ENCODE measurements at places on chromosomes 6 and 20.
A peak's percentile ranks its signal among the peaks of the same experiment; 100 is the strongest.

- DNase-seq = no peak
Measured at GRCh38 chr20:6683021-6683977, 84.2 kb upstream of the BMP2 start.

DNA sequence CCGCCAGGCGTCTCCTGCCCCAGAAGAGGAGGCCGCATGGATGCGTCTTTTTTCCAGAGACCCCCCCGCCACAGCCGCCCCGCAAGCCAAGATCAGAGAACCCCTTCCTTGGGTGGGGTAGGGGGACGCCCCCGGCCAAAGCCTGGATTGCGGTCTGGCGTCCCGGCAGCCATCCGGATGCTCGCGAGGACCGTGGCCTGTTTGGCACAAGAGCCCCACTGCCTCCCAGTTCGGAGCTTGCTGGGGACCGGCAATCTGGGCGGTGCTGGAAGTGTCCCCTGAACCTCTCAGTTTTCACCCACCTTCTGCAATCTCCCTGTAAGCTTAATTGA lies 924 bp downstream of the FAM162B start:
- DNase-seq = no peak

DNA sequence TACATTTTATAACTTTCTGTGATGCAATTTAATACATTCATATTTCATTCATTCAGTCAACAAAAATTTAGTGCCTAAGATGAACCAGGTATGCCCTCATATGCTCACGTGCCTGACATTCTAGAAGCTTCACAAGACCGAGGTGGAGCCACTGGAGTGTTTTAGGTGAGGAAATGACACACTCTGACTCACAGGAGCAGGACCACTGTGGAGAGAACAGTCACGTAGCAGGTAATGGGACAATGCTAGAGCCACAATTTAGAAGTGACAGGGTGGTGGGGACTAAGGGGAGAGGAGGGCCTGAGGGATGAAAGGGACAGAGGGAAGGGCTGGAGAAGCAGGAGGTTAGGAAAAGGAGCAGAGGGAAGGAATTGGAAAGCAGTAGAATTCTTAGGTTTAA lies 17.6 kb upstream of the HLA-A start:
- no peak for DNase-seq

GRCh38 chr6:159935065-159935464 lies 33.8 kb upstream of the IGF2R start:
- no peak for DNase-seq

- DNase-seq = peak; percentile 33
Measured at GRCh38 chr6:26250698-26251044, 114.3 kb upstream of the BTN3A2 start.

- DNase-seq = no peak
Measured at GRCh38 chr20:51953731-51954340, 151.5 kb upstream of the SALL4 start.

- peak; percentile 62 for DNase-seq
Measured at GRCh38 chr6:16723826-16724225, 37.4 kb downstream of the ATXN1 start.

DNA sequence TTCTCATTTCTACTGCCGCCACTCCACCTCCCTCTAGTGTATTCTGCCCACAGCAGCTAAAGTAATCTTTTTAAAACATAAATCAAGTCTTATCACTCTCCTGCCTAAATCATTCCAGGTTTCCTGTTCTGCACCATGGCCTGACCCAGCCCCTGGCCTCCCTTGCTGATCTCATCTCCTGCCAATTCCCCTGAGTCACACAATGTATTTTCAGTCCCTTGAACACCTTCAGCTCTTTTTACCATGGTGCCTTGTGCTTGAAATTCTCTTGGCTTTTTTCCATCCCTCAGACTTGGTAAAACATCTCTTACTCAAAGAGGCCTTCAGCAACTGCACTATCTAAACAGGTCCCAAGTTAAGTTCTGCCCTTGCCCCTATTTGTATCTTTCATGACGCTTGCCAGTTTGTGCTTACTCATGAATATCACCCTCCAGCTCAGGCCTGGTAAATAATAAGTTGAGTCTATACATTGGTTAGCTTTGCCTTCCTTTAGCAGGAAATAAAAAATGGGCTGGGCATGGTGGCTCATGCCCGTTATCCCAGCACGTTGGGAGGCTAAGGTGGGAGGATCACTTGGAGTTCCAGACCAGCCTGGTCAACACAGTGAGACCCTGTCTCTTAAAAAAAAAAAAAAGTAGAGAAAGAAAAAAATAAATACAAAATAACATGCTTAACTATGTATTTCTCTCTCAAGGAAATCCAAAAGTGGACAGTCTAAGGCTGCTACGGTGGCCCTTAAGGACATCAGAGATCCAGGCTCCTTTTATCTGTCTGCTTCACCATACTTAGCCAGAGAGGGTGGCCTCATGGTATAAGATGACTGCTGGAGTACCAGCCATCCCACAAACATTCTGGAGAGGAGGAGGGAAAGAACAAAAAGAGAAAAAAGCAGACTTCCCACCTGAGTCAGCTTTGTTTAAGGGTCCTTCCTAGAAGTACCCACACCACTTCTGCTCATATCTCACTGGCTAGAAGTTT lies 62.2 kb downstream of the ARFGEF2 start:
- DNase-seq = no peak

DNA sequence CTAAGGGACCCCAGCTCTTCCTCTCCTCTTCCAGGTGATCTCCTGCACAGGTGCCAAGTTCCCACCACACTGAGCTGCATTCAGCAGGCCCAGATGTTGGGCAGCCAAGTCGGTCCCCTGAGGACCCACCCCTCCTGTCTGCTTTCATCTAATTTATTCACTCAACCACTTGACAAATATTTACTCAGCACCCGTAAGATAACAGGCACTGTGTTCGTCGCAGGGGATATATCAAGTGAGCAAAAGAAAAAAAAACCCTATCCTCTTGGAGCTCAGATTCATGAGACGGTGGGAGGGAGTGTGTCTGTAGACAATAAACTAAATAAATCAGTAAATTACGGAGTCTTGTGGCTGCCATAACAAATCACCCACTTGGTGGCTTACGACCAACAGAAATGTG lies 143.6 kb downstream of the MRPL14 start:
- no peak for DNase-seq

DNA sequence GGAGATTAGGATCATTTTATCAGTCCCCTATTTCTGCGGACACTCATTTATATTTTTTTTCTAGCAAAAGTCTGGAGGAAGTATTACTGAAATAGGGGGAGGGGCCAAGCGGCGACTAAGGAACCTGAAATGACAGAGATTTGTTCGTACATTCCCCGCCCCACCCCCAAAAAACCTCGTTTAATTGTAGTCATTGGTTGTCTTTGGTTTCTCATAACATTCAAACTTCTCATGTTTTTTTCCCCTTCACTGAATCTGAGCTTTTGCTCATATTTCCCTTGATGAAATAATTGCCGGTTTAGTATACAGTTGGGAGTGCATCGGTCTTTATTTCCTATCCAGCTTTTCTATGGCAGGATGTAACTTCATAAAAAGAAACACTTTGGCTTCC lies 768 bp upstream of the FYN start:
- peak; percentile 76 for DNase-seq

GRCh38 chr6:3764516-3765335 lies 13.2 kb upstream of the PXDC1 start:
- no peak for DNase-seq

DNA sequence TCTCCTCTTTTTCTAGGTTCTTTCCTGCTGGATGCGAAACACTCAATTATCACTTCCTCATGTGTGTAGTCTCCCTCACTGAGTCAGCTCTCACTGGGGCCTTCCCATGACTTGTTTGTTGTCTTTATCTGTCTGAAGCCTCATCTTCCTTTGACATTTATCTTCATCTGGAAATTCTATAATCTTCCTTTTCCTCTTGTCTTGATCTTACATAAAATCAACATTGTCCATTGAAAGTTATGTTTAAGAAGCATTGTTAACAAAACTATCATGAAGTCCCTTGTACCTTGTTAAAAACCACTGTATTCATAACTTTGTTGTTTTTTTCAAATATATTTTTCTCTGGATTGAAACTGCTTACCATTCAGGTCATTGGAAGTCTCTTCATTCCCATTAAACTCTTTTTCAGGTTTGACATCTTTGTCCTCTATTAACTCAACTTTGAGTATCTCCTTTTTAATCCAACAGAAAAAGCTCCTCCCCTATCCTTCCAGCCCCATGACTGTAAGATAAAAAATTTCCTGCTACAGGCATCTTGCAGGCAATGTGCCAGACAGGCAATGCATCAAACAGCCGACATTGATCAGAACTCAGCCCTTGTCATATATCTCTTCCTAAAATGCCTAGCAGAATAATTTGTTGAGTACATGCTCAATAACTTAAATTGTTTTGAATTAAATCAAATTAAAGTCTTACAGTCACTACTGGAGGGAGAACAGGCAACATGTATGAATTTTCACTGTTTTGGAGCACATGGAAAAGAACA lies 34.8 kb downstream of the MYLIP start:
- DNase-seq = no peak

- DNase-seq = no peak
Measured at GRCh38 chr20:48332555-48332954, 495.2 kb downstream of the PREX1 start.

DNA sequence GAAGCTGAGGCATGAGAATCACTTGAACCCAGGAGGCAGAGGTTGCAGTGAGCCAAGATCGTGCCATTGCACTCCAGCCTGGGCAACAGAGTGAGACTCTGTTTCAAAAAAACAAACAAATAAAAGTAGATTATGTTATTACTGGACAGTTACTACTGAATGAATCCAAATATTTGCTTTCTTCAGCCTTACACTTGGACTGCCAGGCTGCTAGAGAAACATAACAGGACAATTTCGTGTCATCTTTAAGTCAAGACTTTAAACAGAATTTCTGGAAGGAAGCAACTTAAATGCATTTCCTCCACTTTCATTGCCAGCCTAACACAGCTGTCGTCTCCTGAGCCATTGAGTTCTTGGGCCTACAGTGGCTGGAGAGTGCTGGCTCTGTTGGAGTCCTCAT lies 42.0 kb upstream of the PRIM2 start:
- no peak for DNase-seq

GRCh38 chr6:152669895-152670294 lies 27.8 kb upstream of the MYCT1 start:
- no peak for DNase-seq

DNA sequence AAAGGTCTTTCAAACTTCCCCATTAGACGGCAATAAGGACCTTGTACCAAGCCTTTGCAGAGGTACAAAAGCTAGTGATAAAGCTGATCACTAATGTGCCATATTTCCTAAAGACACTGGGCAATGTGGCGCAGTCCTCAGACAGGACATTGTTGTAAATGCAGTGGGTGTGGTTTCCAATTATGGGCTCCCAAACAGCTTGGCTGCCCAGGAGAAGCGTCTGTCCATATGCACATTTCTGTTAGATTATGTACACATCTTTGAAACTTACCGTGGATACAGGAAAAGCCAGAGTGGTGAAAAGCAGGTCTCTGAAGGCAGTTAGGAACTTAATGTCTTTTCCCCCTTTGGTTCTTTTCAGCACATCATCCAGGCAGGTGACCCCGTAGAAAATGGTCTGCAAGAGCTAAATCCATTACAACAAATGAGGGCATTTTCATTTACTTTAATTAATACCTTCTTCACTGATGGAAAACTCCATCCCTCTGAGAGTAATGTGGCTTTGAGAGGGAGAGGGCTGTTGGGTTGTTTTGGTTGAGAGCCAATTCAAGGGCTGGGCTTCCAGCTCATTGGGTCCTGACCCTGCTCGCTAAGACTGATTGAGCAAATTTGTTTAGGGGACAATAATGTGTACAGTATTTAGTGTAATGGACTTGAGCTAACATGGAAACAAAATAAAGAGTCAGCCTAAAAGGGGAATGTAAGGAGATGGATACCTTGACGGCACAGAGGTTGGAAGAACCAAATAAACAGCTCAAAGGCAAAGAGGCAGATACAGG lies 10.4 kb downstream of the ADTRP start:
- DNase-seq = no peak

DNA sequence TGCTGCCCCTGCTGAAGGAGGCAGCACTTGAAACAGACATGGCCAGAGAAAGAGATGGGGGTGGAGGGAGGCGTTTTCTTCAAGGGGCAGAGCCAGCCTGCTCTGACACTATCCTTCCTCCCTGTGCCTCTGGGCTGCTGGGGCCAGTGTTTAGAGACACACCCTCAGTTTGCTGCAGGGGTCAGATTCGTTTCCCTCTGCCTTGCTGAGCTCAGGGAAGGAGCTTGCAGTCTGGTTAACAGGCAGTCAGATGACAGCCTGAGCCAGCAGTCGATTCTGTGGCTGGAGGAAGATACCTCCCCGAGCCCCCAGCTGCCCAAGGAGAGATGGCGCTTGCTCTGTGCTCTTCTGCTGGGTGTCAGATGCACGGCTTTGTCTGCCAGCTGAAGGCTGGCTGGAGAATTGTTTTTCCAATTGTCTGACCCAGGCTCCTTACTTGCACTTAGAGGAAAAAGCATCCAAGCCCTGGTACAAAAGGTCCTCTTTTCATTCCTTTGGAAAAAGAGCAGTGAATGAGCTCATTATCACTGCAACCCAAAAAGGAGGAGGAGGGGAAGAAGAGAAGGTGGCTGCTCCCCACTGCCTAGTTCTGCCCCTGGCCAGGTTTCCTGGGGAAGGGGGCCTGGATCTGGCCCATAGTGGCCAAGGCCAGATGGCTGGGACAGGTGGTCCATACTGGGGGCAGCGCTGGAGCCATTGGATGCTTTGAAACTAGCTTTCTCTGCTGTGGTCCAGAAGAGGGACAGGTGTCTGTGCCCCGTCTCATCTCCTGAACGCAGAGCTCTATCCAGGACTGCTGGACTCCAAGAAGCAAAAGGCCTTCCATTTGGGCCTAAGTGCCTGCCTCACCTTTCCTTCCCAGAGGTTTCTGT lies 88.2 kb downstream of the TCP11 start:
- DNase-seq = no peak

DNA sequence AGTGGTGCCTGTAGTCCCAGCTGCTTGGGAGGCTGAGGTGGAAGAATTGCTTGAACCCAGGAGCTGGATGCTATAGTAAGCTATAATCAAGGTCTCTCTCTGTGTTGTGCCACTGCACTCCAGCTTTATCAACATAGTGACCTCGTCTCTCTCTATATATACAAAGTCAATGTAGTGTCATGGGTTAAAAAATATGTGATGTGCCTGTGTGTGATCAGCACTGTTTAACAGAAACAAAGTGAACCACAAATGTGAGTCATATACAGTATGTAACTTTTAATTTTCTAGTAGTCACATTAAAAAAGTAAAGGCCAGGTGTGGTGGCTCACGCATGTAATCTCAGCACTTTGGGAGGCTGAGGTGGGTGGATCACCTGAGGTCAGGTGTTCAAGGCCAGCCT lies 85.3 kb upstream of the RNF24 start:
- no peak for DNase-seq

DNA sequence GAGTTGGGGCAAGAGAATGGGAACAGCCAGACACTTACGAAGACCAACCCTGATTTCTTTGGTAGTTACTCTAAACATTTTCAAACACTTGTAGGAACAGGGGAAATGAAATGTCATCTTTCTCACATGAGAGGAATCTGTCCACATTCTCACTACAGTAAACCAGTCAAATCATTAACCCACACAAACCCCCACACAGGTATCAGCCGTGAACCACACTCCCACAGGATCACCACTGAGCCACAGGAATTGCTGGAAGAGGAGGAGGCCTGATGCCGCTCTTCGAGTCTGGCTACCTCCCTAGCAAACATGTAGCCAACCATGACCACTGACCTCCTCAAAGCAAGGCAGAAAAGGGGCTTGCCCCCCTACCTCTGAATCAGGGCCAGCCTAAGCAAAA lies 6.9 kb upstream of the RSPO3 start:
- no peak for DNase-seq

GRCh38 chr20:37622728-37623127 lies 71.1 kb upstream of the CTNNBL1 start:
- no peak for DNase-seq

GRCh38 chr6:111204305-111204704 lies 117.0 kb downstream of the SLC16A10 start:
- no peak for DNase-seq

GRCh38 chr6:71259888-71260604 lies 28.6 kb upstream of the OGFRL1 start:
- DNase-seq = no peak

Data from Peyer's patch (tissue), 4 donors.